CD14-positive monocyte (primary cell): ENCODE measurements at places on chromosomes 2 and 18. TPM values are rescaled to one million over a fixed set of nuclear protein-coding genes. Genes with fewer than 3 reads are reported as not detected.

The RFX8 gene
- not detected in 2 replicates for polyA plus RNA-seq

The GAREM1 gene
- polyA plus RNA-seq: 0.03 and 0.24 TPM in 2 replicates

GRCh38 chr2:228359473-228359872, 178.0 kb upstream of the SPHKAP start:
- H3K27ac ChIP-seq: no peak overlapping the region
- no peaks in the 10 kb centered on the region for H3K4me1 ChIP-seq
- no peak for DNase-seq
- H3K27me3 ChIP-seq: no peaks in the 10 kb centered on the region
- H3K4me3 ChIP-seq: no peak overlapping the region

The CHN1 gene
- not detected for polyA plus RNA-seq

DNA sequence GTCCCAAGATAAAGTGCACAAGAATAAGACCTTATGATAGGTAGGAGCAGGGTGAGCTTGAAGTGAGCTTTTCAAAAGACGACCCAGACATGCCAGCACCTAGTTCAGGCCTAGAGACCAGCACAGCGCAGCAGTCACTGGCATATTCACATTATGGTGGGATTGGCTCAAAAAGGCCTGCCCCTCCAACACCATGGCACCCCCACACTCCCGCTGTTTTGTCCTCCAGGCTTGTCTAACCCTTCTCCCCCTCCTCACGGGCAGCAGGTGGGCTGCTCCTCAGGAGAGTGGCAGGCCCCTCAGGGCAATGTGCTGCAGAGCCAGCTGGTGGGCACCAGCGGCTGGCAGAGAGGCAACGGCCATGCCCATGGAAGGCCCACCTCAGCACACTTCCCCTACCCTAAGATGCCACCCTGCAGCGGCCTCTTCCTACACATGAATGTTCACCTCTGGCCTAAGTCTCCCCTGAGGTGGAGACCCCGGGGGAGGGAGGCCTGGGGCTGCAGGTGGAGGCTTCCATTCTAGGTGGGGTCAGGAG, 25.6 kb downstream of the EMX1 start:
- no peak overlapping the region for H3K4me3 ChIP-seq
- DNase-seq: no peak
- H3K27me3 ChIP-seq: no peaks in the 10 kb centered on the region
- H3K36me3 ChIP-seq: peaks cover 26% of the 10 kb centered on the region
- H3K27ac ChIP-seq: no peak overlapping the region
